ENCODE measurements at places on chromosomes 3 and 15.

DNA sequence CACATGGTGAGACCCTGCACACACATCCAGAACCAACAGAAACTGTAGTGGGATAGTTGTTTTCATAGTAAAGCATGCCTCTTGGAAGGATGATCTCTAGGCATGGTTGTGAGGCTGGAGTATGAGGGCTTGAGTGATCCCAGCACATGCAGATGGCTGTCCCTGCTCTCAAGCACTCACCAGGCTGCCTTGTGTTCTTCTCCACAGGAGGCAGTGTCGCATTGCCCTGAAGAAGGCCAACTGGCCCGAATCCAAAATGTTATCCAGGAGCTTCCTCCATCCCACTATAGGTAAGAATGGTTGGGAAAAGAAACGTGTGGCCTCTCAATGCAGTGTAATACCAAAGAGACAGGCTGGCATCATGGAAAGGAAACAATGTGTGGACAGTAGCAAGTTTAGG, 82.7 kb downstream of the TMEM39A start:
- DNase-seq, result no peak

- DNase-seq, result peak; percentile 18
These were observed 741.0 kb upstream of the CBLB start for GRCh38 chr3:106609666-106610301.

DNA sequence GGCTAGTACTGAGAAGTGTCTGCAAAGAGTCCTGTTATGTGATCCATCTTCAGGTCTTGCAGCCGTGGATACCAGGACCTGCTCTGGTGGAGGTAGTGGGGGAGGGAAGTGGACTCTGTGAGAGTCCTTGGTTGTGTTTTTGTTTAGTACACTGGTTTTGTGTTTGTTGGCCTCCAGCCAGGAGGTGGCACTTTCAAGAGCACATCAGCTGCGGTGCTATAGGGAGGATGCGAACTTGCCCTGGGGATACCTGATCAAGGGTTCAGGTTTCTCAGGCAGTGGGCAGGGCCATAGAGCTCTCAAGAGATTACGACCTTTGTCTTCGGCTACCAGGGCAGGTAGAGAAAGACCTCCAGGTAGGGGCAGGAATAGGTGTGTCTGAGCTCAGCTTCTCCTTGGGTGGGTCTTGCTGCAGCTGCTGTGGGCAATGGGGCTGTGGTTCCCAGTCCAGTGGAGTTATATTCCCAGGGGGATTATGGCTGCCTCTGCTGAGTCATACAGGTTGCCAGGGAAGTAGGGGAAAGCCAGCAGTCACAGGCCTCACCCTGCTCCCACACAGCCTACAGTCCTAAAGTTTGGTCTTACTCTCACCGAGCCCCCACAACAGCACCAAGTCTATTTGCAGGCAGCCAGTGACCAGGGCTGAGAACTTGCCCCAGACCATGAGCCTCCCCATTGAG, 132.8 kb upstream of the NPHP3 start:
- DNase-seq, result no peak

- no peak for DNase-seq
These were observed 7.9 kb upstream of the DENND6A start for GRCh38 chr3:57700737-57701136.

GRCh38 chr15:41980654-41981323, 8.4 kb upstream of the EHD4 start:
- DNase-seq, result no peak

GRCh38 chr3:189298469-189299375, 127.0 kb downstream of the TPRG1 start:
- no peak for DNase-seq

GRCh38 chr3:192039593-192039992, 578.6 kb downstream of the PYDC2 start:
- DNase-seq, result no peak

DNA sequence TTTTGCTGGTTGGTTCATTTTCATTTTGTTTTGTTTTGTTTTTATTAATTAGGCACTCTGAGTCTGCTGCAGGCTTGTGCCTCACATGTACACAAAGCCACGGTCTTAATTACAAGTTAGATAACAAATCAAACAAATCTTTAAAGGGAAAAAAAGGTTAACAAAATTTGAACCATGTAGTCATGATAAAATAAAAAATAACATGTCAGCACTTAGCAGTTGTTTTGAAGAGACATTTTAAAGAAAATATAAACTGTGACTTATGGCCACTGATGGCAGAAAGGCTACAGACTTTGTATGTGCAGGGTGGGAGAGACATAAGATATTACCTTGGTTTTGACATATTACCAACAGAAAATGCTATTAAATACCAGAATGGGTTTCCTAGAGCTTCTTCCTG, 1035.4 kb downstream of the TUSC7 start:
- no peak for DNase-seq

DNA sequence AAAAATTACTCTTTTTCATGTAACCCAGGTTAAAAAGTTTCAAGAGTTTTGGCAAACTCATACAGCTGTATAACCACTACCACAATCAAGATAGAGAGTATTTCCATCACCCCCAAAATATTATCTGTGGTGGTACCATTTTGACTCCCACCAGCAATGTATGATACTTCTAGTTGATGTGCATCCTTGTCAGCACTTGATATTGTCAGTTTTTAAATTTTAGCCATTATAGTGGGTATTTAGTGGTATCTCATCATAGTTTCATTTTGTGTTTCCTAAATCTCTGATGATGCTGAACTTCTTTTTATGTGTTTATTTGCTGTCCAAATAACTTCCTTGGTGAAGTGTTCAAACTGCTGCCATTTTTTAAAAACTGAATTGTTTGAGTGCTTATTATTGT, 14.6 kb downstream of the CTDSPL start:
- no peak for DNase-seq

- no peak for DNase-seq
These were observed 640.7 kb downstream of the FHIT start for GRCh38 chr3:60610441-60611112.

- DNase-seq, result no peak
These were observed 34.8 kb upstream of the EOMES start for GRCh38 chr3:27756877-27757276.

DNA sequence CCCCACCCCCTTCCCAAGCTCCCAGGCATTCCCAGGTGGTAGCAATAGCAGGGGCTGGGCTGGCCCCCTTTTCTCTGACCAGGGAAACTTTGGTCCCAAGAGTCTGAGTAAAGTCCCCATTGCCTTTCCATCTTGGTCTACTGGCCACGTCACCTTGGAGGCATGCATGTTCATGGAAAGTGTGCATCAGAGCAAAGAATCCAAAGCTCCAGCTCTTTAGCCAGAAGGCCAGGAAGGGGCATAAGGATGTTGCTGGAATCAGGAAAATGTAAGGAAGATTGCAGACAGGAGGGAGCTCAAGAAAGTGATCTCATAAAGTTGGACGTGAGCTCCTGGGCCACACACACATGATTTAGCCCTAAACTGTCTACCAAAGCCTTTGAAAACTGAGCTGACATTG, 63.6 kb downstream of the KBTBD12 start:
- no peak for DNase-seq

DNA sequence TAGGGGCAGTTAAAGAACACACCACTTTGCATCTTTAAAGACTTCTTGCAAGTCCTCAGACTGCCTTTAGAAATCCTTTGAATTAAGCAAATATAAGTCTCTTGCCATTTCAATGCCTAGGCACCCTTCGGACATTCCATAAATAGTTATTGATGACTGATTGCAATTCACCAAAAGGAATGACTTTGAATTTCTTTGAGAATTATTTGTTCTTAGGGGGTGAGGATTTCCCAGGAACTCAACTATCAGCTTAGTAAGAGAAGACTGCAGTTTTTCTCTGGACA, 495 bp upstream of the MYEF2 start:
- DNase-seq, result no peak

DNA sequence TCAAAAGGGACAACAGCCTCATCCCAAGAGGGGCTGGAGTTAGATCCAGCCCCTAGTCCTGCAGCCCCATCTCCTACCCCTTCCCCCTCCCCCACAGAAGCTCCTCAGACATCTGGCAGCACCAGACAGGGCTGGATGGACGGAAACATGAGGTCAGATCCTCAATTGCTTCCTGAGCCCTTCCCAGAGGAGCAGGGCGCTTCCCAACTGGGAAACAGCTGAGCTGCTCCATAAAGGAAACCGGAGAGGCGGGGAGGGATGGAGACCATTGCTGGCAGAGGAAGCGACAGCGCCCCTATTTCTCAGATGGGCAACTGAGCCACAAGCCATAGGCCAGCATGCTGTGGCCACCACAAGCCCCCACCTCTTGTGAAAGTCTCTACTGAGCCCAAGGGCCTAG, 18.3 kb upstream of the CYP11A1 start:
- DNase-seq, result no peak

- no peak for DNase-seq
These were observed 102.6 kb downstream of the EFL1 start for GRCh38 chr15:82159922-82160321.

DNA sequence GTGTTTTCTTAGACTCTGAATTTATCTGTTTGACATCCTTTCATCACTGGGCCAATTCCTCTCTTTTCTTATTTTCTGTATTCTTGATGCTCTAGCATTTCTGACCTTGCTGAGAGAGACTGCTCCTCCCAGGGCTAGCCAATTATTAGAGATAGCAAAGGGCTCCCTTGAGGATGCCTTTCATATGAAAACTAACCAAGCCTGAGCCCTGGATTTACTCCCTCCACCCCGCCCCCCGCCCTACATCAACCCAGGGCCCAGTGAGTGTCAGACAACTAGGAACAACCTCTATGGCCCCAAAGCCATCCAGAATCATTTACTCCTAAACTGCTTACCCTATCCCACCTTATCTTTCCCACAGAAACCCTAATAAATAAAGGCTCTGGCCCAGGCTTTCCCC, 69.7 kb upstream of the LARS2 start:
- no peak for DNase-seq

DNA sequence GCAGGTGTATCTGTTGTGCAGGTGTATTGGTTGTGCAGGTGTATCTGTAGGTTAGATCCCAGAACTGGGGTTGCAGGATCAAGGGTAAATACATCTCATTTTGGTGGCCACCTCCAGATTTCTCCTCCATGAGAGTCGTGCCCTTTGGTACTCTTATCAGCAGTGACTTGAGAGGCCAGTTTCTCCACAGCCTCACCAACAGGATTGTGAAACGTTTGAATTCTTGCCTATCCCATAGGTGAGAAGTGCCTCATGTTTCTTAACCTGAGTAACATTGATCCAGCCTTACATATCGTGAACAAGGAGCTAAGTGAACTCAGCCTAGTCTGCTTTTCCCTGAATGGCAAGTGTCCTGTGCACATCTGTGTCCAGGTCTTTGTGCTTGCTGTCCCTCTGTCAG, 55.4 kb downstream of the CMTM8 start:
- no peak for DNase-seq

DNA sequence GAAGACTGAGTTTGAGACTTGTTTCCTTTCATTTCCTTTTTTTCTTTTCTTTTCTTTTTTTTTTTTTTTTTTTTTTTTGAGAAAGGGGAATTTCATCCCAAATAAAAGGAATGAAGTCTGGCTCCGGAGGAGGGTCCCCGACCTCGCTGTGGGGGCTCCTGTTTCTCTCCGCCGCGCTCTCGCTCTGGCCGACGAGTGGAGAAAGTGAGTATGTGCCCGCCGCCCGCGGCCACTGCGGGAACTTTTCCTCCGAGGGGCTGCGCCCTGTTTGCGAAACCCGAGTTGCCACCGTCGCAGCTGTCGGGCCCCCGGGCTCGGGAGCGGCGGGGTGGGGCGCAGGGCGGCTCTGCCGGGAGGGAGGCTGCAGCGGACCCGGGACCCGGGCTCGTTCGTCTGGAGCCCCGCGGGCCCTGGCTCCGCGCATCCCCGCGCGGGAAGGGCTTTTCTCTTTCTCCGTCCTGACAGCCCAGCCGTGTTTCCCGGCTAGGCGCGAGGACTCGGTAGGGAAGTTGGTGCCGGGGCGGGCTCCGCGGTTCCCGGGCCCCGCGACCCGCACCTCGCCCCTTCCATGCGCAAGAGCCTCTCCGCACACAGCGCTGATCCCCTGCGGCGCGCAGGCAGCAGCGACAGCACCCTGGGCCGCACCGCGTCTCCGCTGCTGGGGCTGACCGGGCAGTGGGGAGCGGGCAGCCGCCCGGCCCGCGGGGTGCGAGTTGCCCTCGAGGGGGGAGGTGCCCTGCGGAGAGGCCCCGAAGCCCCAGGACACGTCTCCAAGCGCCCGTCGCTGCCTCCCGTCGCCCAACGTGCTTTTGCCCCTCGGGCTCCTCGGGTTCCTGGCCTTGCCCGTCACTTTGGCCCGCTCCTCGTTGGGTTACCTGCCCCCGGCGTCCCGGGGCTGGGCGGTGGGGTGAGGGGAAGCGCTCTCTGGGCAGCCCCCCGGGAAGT, 1.4 kb downstream of the IGF1R start:
- DNase-seq, result peak; percentile 25

GRCh38 chr3:139654637-139655365, 23.0 kb downstream of the NMNAT3 start:
- no peak for DNase-seq

DNA sequence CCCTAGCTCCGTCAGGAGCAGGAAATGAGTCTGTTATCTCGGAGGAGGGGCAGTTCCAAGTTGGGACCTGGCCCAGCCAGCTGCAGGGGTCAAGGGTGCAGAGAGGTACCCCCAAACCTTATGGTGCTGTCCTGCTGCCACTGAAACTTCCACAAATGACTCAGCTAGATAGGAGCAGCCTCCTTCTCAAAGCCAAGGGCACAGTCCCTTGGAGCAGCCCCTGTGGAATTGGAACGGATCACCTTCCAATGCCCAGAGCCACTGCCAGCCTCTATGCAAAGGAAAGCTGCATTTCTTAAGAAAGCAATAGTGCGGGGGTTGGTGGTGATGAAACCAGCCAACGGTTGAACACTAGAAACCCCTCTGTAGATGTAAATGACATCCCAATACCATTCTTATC, 19.6 kb upstream of the LRRK1 start:
- no peak for DNase-seq

GRCh38 chr3:57078635-57079473, 18.4 kb downstream of the SPATA12 start:
- DNase-seq, result no peak

DNA sequence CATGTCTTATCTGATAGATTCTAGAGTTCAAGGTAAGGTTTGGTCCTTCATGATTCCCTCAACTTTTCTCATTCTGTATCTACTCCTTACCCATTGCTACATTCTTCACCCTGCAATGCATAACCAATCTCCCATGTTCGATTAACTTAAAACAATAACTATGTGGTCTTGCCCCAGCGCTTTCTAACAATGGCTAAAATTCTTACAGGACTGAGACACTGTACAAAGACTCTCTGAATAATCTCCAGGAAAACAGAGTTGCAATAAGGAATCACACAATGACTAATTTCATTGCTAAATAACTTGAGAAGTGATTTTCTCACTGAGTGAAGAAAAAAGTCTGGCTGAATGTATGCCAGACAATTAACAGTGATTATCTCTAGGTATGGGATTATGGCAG, 69.6 kb upstream of the FAM174B start:
- no peak for DNase-seq
